ENCODE measurements at places on chromosomes 7 and 10. TPM values are rescaled to one million over a fixed set of nuclear protein-coding genes. Genes with fewer than 3 reads are reported as not detected.

PDE6C gene
- not detected for total RNA-seq

POLR2J2 gene
- 4.0 TPM for total RNA-seq

RET gene
- 0.45 TPM for total RNA-seq

RELN gene
- 4.8 TPM for total RNA-seq

TFPI2 gene
- 65.1 TPM for total RNA-seq

TAS2R3 gene
- total RNA-seq: not detected

SMKR1 gene
- 1.0 TPM for total RNA-seq

TMEM225B gene
- total RNA-seq: 0.55 TPM

GSAP gene
- total RNA-seq: 9.3 TPM

SH2D4B gene
- total RNA-seq: not detected

NPFFR1 gene
- total RNA-seq: not detected

DNA sequence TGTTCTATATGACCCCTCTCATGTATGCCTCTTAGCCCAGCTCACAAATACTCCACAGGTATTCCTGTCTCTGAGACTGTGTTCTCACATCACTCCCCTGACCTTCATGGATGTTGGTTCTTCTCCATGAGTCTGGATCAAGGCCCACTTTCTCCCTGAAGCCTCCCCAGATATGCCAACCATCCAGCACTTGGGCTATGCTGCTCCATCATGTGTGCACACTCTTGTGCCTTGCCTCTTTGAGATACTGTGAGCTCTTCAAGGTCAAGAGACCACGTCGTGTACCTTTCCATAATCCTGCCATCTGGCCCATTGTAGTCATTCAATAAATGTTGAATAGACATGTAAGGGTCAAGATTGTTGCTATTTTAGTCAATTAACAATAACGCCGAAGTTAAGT, 30.1 kb upstream of the TM9SF3 start:
- DNase-seq: no peak

GRCh38 chr7:78039790-78040776, 241.5 kb downstream of the PHTF2 start:
- no peak for DNase-seq

GRCh38 chr10:84540022-84540616, 211.7 kb downstream of the CCSER2 start:
- peak; percentile 82 for DNase-seq

DNA sequence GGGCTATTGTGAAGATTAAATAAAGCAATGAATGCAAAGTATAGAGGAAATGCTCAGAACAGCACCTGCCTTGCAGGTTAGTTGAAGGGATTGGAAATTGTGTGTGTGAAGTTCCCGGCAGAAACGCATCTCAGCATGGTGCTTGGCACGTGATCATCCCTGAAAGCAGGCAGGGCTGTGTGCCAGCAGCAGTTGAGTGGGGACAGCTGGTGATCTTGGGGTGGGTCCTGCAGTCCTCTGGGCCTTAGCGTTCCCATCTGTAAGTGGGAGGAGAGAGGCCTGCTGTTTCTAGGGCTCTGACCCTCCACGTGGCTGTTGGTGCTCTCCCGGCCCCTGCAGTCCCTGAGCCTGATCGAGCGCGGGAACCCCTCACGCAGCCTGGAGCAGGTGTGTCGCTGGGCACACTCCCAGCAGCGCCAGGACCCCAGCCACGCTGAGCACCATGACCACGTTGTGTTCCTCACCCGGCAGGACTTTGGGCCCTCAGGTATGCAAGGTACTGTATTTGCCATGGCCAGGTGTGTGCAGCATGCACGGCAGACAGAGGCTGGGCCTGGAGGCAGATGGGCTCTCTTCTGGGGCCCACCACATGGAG, 55.3 kb downstream of the TBATA start:
- DNase-seq: no peak

DNA sequence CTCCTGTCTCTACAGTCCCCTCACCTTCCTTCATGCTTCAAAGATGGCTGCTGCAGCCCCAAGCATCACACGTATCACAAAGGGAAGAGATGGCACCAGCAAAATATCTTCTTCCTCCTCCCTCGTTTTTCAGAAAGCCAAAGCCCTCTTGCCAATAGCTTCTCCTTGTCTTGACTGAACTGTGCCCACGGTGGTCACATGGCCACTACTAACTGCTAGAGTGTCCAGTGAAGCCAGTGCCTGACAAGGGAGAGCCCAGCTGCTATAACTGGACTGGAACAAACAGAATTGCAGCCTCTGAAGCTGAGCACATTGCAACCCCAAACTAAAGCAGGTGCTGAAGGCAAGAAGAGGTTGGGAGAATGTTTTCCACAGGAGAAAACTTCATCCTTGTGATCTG, 120.8 kb upstream of the RET start:
- no peak for DNase-seq

DNA sequence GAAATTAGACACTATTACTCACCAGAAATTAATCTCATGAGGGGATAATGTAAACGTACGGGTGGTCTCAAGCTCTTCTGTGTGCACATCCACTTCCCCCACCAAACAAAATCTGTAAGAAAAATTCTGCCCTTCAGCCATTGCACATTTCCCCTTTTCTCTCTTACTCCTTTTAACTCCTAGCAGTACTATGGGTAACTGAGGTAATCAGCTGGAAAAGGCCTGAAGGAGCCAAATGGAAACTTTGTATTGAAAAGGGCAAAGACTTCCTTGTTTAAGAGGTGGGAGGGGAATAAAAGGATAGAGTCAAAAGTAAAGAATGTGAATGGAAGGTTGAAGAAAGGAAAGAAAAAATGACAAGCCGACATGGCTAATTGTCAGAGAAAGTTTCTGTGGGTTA, 273.8 kb downstream of the RNLS start:
- no peak for DNase-seq

- no peak for DNase-seq
These were observed 50.0 kb upstream of the PDK4 start for GRCh38 chr7:95646350-95646749.

DNA sequence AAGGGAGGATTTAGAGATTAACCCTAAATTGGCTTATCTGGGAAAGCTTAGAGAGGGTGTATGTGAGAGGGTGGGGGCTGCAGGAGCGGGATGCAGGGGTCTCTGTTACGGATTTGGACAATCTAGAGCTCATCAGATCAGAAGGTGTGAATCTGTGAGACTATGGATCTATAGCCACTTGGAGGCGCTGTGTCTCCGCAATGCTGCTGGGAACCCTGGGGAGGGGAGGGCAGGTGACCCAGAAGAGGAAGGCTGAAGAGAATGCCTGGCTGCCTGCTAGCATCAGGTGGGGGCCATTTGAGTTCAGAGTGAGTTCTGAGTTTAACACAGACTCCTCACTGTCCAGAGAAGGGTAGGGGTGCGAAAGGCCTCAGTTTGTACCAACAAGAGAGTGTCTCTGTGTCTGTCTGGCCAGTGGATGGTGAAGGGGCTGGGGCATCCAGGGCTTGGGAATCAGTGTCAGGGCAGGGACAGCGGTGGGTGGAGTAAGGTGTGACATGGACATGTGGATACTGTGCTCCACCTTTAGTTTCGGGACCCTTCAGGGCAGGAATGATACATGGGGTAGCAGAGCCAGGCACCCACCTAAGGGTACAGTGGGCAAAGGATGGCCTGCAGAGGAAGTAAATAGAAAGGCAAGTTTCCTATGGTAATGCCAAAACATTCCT, 187.3 kb upstream of the PRSS58 start:
- DNase-seq: no peak

DNA sequence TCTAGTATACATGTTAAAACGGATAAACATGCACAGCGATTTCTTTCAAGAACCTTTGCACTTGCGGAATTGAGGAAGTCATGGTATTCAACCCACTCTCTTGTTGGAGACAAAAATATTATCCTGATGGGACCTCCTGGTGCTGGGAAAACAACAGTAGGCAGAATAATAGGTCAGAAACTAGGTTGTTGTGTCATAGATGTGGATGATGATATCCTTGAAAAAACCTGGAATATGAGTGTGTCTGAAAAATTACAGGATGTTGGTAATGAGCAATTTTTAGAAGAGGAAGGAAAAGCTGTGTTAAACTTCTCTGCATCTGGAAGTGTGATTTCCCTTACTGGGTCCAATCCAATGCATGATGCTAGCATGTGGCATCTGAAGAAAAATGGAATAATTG, 6.9 kb downstream of the THNSL1 start:
- no peak for DNase-seq

- DNase-seq: no peak
These were observed 23.1 kb downstream of the ZNF467 start for GRCh38 chr7:149750122-149750845.

DNA sequence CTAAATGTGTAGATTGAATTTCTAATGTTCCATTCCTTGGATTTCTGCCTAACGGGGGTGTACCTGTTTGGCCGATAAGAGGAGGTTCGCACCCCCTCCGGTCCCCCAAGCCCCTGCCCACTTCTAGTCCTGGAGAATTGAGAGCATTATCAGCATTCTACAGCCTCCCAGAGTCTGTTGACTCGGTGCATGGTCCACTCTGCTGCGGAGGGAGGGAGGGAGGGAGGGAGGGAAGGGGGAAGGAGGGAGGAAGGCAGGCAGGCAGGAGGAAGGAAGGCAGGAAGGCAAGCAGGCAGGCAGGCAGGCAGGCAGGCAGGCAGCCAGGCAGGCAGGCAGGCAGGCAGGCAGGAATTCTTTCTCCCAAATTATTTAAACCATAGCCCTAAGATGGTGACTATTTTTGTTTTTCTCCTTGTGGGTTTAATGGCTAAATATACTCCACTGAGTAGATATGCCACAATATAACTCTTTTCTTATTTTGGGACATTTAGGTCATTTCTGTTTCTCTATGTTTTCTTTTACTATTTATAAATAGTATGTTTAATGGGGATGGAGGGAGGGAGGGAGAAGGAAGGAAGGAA, 69.5 kb upstream of the CHST15 start:
- DNase-seq: no peak

GRCh38 chr7:25565949-25566348, 337.7 kb upstream of the NPVF start:
- peak; percentile 49 for DNase-seq

- no peak for DNase-seq
These were observed 23.0 kb downstream of the CDC123 start for GRCh38 chr10:12218991-12219390.

DNA sequence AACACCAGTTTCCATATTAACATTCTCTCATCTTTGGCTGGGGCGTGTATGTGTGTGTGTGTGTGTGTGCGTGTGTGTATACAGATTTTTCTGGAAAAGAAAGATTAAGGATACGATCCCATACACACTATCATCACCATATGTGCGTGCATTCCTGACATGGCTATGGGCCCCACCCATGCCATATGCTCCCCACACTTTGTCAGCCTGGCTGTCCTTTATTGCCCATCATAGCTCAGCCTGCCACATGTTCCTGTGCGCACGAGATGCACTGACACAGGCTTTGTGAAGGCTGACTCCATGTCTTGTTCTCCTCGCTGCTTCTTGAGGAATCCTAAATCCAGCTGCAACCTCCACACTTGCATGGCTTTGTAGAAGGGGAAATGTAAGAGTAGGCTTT, 984.1 kb downstream of the LRMDA start:
- DNase-seq: no peak

- no peak for DNase-seq
These were observed 917.9 kb downstream of the GRID1 start for GRCh38 chr10:85448716-85449115.

DNA sequence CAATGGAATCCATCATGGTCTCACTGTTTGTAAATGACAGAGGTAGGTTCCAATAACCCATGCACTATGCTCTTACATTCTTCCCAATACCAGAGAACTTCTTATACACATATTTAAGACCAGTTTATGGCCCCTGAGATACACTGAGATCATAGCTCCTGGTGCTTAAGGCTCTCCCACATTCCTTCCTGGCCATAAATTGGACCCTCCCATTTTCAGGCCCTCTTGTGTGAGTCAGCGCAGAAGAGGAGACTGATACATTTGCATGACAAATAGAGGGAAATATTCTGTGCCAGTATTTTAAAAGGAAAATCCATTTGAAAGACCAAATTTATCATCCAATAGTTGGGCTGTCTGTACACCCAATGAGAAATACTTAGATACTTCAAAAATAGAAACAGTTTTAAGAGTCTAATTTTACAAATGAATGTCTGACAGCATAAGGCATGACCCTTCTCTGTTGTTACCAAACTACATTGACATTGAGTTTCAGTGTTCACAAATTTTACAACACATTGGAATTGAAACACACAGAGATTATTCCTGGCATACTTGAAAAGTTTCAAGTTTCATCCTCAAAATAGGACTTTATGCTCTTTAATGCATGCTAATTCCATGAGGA, 35.3 kb downstream of the SLC16A9 start:
- peak; percentile 65 for DNase-seq

- DNase-seq: no peak
These were observed 51.3 kb downstream of the TWIST1 start for GRCh38 chr7:19066170-19066569.

DNA sequence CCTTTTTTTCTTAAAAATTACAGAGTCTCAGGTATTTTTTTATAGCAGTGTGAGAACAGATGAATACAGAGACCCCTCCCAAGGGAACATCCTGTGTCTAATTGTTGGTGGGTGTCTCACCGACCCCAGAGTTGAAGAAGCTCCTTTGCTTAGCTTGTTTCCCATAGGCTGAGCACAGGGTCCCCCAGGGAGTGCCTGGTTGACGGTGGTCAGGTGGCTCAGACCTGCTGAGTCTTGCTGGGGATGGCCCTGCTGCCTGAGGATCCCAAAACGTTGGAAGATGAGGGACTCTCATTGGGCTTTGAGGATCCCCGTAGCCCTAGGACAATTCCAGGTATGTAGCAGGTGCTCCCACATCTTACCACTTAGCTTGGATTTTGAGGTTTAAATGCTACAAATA, 19.5 kb downstream of the SCART1 start:
- no peak for DNase-seq

DNA sequence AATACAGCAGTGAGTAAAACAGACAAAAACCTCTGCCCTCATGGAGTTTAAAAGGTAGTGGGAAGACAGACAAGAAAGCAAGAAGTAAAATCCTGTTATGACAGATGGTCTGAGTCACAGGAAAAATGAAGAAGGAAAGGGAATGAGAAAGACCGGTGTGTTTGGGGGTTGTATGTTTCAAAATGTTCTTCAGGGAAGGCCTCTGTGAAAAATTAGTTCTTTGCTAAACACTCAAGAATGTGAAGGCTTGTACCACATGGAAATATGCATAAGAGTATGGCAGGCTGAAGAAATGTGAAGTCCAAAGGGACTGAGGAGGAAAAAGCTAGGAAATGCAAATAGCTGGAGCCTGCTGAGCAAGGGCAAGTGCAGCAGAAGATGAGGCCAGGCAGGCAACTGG, 315.9 kb upstream of the SEMA3A start:
- DNase-seq: peak; percentile 16

DNA sequence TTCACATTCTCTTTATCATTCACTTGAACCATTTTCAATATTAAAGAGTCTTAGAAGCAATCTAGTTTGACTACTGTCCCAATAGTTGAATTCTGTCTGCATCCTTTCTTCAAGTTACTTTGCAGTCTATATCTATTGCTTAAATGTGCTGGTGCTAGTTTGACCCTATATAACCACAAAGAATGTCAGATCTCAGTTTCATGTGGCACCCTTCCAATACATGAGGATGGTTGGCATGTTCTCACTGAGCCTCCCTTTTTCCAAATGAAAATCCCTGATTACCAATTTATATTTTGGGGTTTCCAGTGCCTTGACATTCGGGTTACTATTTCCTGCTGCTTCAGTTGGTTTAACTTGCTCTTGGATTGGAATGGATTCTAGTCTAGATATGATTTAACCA, 292.7 kb downstream of the EXOC4 start:
- peak; percentile 18 for DNase-seq

- no peak for DNase-seq
These were observed 5.9 kb downstream of the SEMA3E start for GRCh38 chr7:83643012-83643411.

- DNase-seq: no peak
These were observed 29.8 kb downstream of the ADAP1 start for GRCh38 chr7:924541-925231.

Measured in renal cortical epithelial cell (primary cell).